ENCODE measurements at places on chromosomes 7 and 10.

GRCh38 chr10:27659786-27660185 lies 85.8 kb downstream of the MKX start:
- DNase-seq, result peak; percentile 67

- DNase-seq, result no peak
These were observed 63.2 kb downstream of the NHLRC2 start for GRCh38 chr10:113917636-113918035.

GRCh38 chr7:30800785-30801252 lies 29.6 kb downstream of the MINDY4 start:
- DNase-seq, result peak; percentile 81

GRCh38 chr10:20971901-20972300 lies 74.8 kb upstream of the NEBL start:
- DNase-seq, result no peak

GRCh38 chr7:128721376-128721775 lies 17.8 kb upstream of the CALU start:
- DNase-seq, result no peak

DNA sequence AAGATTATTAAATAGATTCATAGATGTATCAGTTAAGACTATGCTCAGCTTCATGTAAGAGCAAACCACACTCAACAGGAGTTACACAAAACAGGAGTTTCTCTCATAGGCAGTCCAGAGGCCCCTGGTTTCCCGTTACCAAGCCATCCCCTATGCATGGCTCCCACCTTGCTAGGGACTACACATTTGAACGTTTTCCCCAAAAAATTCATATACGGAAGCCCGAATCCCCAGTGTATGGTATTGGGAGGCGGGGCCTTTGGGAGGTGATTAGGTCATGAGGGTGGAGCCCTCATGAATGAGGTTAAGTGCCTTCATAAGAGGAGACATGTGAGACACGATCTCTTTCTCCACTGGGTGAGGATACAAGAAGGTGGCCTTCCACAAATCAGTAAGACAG lies 29.1 kb downstream of the RSU1 start:
- no peak for DNase-seq

- no peak for DNase-seq
These were observed 11.2 kb upstream of the HTR5A start for GRCh38 chr7:155058896-155059295.

DNA sequence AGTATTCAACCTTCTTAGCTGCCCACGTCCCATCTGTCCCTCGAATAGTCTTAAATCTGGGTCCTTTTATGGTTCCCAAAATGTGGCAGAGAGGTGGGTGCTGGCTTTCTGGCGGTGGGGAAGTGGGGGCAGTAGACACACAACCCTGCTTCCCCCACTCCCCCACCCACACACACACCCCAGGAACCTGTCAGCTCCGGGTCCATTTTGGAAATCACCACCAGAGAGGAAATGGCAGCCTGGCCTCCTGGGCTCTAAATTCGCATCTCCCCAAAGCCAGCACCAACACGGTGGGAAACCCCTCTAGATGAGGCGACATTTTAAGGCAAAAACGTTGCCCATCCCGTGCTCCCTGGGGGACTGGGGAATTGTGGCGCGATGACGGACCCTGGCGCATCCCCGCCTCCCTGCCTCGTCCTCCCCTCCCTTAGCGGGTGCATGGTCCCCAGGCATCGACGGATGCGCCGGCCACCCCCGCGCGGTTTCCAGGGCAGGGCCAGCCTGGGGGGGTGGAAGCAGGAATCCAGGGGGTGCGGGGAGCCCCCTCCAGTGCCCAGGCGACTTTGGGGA lies 702 bp downstream of the TMEM130 start:
- no peak for DNase-seq

All from endodermal cell (in vitro differentiated cells).